ENCODE measurements at places on chromosomes 3 and 15. TPM values are rescaled to one million over a fixed set of nuclear protein-coding genes. Genes with fewer than 3 reads are reported as not detected.

The CNTN4 gene
- total RNA-seq: not detected

GRCh38 chr3:64082961-64083541, 59.8 kb upstream of the PSMD6 start:
- H3K36me3 ChIP-seq: no peaks in the 10 kb centered on the region
- H3K27me3 ChIP-seq: peaks cover 2% of the 10 kb centered on the region
- no peak overlapping the region for H3K4me3 ChIP-seq
- H3K4me1 ChIP-seq: peaks cover 11% of the 10 kb centered on the region

The DCLK3 gene
- not detected for total RNA-seq

- no peak overlapping the region for H3K4me3 ChIP-seq
- no peaks in the 10 kb centered on the region for H3K36me3 ChIP-seq
- H3K4me1 ChIP-seq: peaks cover 13% of the 10 kb centered on the region
- H3K27me3 ChIP-seq: peaks cover 2% of the 10 kb centered on the region
- DNase-seq: no peak
Measured at GRCh38 chr3:120181632-120182031, 87.4 kb upstream of the GSK3B start.

DNA sequence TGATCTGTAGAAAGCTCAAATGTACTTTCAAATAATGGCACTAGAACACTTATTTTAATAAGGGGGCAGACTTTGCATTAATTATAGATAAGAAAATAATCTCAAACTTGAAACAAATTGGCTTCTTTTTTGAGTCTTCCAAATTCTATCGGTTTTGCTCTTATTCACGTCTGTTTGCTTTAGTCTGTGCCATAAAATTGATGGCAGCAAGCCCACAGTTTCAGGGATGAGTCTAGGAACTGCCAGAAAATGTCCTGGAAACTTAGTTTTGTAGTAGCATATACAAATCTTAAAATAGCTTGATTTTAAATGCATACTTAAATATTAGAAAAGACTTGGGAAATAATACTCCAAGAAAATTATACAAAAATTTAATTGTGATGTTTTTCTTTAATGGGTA, 39.7 kb downstream of the BCHE start:
- no peaks in the 10 kb centered on the region for H3K36me3 ChIP-seq
- no peaks in the 10 kb centered on the region for H3K27me3 ChIP-seq
- DNase-seq: no peak
- no peak overlapping the region for H3K4me3 ChIP-seq
- no peaks in the 10 kb centered on the region for H3K4me1 ChIP-seq
- no peak overlapping the region for H3K27ac ChIP-seq

The FXR1 gene
- total RNA-seq: 219 TPM

GRCh38 chr3:58471025-58471887, 20.6 kb upstream of the KCTD6 start:
- no peaks in the 10 kb centered on the region for H3K36me3 ChIP-seq
- H3K4me1 ChIP-seq: peaks cover 15% of the 10 kb centered on the region
- no peak for DNase-seq
- H3K4me3 ChIP-seq: no peak overlapping the region
- H3K27me3 ChIP-seq: no peaks in the 10 kb centered on the region

The USP8 gene
- total RNA-seq: 50.4 TPM

Measured in endothelial cell (in vitro differentiated cells).